Activated CD8-positive, alpha-beta memory T cell treated with anti-CD3 and anti-CD28 coated beads, Interleukin-2, amount 50 U/mL, for 4 hours (primary cell): ENCODE measurements at places on chromosomes 16 and 17.

GRCh38 chr16:67336648-67337047, 10.0 kb downstream of the LRRC36 start:
- DNase-seq, result no peak

GRCh38 chr16:81494434-81494806, 49.8 kb downstream of the CMIP start:
- DNase-seq, result no peak

- DNase-seq, result no peak
Measured at GRCh38 chr17:39965017-39965699, 2.4 kb downstream of the GSDMA start.

DNA sequence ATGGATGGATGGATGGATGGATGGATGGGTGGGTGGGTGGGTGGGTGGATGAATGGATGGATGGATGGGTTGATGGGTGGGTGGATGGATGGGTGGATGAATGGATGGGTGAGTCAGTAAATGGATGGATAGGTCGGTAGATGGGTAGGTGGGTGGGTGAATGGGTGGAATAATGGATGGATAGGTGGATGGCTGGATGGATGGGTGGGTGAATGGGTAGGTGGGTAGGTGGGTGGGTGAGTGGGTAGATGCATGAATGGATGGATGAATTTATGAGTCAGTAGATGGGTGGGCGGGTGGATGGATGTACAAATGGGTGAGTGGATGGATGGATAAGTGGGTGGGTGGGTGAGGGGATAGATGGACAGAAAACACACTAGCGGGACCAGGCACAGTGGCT, 4.9 kb downstream of the ZG16B start:
- DNase-seq, result no peak

DNA sequence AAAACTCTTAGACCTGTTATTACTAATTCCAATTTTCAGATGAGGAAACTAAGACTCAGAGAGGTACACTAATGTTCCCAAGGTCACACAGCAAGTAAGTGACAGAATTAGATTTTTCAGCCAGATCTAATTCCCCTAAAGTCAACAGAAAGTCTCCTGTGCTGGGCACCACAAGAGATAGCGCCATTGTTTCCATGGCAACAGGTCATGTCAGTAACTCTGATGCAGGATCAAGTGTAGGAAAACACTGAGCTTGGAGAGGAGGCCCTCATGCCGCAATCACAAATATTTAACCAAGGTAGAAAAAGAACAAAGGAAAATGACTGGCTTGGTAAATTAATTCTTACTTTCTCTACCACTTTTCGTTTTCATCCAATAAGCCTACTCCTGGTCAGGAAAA, 166.0 kb upstream of the CDH13 start:
- no peak for DNase-seq
